GM23338 (cell line): ENCODE measurements at places on chromosomes 13 and 19.

DNA sequence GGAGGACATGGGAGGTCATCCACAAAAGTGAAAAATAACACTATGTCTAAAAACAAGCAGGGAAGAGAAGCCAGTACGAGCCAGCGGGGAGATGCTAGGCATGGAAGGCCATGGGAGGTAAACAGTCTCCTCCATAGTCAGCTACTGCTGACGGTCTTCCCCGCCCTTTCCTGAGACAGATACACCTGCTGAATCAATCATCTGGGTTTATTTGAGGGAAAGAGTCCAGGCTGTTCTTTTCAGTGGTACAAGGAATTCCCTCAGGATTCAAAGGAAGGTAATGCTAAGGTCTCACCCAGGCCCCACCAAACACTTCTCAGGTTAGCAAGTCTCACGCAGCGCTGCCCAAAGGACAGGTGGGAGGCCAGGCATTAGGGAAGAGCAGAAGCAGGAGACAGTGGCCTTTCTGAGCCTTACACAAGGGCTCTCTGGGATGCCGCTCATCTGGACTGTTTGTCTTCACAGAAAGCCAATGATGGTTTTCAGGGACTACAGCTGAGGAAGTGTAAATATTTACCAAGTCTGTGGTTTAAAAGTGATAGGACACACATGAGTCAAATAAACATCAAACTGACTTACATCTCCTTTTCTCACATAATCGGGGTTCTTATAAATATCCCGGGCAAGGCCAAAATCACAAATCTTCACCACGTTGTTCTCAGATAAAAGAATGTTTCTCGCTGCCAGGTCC, 173.9 kb downstream of the FLT1 start:
- DNase-seq: no peak

- no peak for DNase-seq
Measured at GRCh38 chr13:97468331-97468730, 34.4 kb downstream of the RAP2A start.

- no peak for DNase-seq
Measured at GRCh38 chr19:50488389-50489194, 11.9 kb upstream of the GARIN5A start.

DNA sequence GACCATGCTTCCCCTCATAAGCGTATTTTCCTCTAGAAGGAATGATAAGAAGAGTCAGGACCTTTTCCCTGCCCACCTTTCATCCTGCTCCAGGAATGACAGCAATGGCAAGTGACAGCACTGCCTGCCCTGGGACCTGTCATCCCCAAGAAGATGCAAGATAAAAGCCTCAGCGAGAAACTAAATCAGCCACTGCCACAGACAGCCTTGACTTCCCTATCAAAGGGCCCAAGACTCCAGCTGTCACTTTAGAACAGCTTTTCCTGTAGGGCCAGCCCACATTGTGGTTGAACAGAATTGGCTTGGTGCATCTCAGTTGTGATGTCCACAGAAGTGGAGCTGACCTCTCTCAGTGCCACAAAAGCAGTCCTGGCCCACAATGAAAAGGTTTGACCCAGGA, 1.1 kb downstream of the RAB8A start:
- DNase-seq: no peak
